Foreskin keratinocyte (primary cell): ENCODE measurements at places on chromosomes 1 and 21. TPM values are rescaled to one million over a fixed set of nuclear protein-coding genes. Genes with fewer than 3 reads are reported as not detected.

LDLRAD2 gene
- total RNA-seq: 0.03 TPM in 1 of 2 replicates, not detected in the other

PROK1 gene
- total RNA-seq: not detected in 2 replicates

IQCC gene
- total RNA-seq: 3.8 and 4.8 TPM in 2 replicates

UBASH3A gene
- not detected in 2 replicates for total RNA-seq

RCSD1 gene
- 0.04 TPM in 1 of 2 replicates, not detected in the other for total RNA-seq
